ENCODE measurements at places on chromosomes 5 and 9.
A peak's percentile ranks its signal among the peaks of the same experiment; 100 is the strongest.

DNA sequence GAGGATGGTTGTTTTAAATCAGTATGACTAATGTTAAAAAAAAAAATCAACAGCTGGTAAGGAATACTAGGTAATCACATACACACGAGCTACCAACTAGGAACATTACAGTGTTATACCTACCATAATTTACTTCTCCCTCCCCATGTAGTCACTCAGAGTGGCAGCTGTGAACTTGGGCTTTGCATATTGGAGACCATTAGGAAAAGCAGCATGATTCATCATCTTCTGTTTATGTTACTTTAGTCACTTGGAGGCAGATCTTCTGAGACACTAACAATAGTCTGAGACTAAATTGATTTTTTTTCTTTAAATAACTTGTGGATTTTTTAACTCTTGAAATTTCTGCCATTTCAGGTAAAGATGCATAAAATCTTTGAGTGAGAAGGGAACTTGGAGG lies 141.5 kb upstream of the NR4A3 start:
- no peak for DNase-seq

GRCh38 chr9:87491523-87491922 lies 6.1 kb upstream of the DAPK1 start:
- DNase-seq: no peak

DNA sequence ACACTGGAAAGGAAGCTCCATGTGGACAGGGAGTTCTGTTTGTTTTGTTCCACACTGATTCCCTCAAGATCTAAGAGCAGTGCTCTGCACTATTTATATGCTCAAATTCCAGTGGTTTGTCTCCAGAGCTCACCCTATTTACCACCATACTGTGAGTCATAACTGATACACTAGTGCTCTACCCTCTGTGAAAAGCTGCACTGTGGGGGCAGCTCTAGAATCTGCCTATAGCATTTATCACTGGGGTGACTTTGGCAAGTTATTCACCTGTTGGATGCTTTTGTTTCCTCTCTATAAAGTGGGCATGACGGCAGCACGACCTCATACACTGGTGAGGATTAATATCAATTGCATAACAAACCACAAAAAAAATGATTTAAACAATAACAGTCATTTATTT lies 307.8 kb downstream of the NR2F1-AS1 start:
- no peak for DNase-seq

GRCh38 chr9:110808599-110808980 lies 140.0 kb downstream of the MUSK start:
- no peak for DNase-seq

DNA sequence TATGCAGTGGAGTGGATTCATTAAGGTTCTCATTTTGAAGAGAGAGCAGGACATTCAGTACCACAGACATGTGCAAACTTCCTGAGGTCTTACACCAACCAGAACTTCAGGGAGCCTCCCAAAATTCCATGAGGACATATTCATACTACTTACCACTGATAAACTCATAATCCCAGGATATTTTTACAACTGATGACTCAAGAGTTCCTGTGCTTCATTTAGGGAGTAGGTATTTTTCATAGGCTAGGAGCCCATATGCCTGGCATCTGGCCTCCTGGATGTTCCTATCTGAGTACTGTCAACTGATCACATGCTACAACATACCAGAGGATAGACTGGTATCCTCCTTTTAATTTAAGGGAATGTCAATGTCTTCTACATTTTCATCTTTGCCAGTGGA lies 578.0 kb downstream of the EFNA5 start:
- DNase-seq: no peak

GRCh38 chr5:66134407-66134861 lies 9.7 kb upstream of the SREK1 start:
- no peak for DNase-seq

- no peak for DNase-seq
Observed at GRCh38 chr5:178301641-178302040, 69.0 kb upstream of the PHYKPL start.

GRCh38 chr9:95515272-95516113 lies 1.3 kb downstream of the PTCH1 start:
- DNase-seq: peak; percentile 38

GRCh38 chr5:159912033-159912800 lies 4.1 kb upstream of the ADRA1B start:
- DNase-seq: no peak

All from stimulated activated CD4-positive, alpha-beta T cell treated with anti-CD3 and anti-CD28 coated beads, Interleukin-1b, Interleukin-23, amount 100 ng/mL, for 24 hours (primary cell).